AG20443 (cell line): ENCODE measurements at places on chromosomes 12 and 14.

GRCh38 chr14:99964979-99965378, 100.2 kb upstream of the EVL start:
- no peak for DNase-seq

DNA sequence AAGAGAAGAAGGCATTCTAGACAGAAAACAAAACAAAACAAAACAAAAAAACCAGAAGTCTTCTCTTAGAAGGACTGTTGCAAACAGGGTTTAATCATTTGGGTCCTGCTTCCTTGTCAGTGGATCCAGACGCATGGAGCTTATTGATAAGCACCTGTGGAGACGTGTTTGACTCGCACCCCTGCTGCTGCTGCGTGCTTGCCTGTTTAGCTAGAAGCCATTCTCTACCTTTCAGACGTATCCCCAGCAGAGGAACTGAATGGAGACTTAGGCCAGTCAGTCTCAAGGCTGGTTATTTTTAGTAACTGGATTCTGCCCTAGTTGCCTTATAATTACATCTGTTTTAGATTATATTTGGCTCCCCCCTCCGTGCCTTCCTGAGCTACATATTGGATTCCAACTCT, 186.1 kb upstream of the EEA1 start:
- DNase-seq, result peak; percentile 69

DNA sequence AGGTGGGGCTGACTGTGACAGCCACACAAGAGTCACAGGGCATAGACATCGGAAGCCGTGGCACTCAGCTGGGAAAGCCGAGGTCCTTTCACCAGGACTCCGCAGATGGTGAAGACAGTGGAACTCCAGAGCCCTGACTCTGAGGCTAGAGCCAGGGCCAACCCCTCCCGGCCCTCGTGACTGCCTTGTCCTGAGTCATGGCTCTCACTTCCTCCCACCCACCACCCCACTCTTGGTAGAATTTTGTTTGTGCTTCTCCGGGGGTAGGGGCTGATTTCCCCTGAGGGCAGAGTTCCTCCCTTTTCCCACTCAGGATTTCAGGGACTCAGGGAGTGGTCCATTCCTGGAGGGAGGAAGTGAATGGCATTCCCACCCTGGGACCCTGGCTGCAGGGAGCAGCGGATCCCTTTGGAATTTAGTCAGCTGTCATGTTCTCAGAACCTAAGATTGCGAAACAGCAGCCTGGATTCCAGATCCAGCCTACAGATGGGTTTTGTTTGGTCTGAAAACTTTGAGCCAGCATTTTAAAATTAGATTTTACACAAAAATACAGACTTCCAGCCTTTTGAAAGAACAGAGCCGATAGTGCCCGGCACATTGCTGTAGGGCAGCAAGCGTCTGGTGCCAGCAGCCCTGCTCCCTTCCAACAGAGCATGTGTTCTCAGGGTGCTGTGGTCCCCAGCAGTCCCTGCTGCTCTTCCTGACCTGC, 50.7 kb downstream of the TPCN1 start:
- DNase-seq, result peak; percentile 96

- no peak for DNase-seq
Observed at GRCh38 chr12:108131657-108132126, 2.6 kb downstream of the WSCD2 start.

DNA sequence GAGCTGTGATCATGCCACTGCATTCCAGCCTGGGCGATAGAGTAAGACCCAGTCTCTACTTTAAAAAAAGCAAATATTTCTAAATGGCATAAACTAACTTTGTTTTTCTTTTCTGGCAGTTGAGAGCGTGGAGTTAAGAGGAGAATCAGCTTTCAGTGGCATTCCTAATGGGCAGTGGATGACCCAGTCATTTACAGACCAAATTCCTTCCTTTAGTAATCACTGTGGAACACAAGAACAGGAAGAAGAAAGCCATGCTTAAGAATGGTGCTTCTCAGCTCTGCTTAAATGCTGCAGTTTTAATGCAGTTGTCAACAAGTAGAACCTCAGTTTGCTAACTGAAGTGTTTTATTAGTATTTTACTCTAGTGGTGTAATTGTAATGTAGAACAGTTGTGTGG, 21.2 kb downstream of the TDG start:
- peak; percentile 44 for DNase-seq

GRCh38 chr14:45728434-45729225, 475.6 kb upstream of the MIS18BP1 start:
- no peak for DNase-seq

DNA sequence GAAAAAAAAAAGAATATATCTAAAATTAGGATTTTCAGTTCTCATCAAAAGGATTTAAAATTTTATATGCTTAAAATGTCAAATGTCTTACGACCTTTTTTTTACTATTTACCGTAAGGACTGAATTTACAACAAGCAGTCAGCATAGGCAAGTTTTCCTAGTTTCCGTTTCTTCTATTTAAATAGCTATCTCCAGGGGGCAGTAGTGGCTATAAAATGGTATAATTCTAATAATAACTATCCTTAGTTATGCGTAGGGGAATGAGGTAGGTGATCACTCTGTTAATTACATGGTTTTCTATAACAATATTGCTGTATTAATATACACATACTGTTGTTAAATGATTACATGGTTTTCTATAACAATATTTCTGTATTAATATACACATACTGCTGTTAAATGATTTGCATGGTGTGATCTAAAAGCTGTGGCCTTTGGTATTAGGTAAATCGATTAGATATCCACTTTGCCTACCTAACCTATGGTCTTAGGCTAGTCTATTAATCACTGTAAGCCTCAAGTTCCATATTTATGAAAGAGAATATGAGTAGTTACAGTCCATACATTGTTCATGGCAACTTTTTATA, 217.7 kb upstream of the PDZRN4 start:
- DNase-seq, result no peak
